ENCODE measurements at places on chromosomes 7 and 10.

- no peak for DNase-seq
These were observed 9.8 kb downstream of the AFAP1L2 start for GRCh38 chr10:114394531-114394930.

GRCh38 chr10:48803801-48804584, 119.3 kb downstream of the WDFY4 start:
- DNase-seq = no peak

- DNase-seq = no peak
These were observed 185.8 kb downstream of the SNX10 start for GRCh38 chr7:26477381-26477990.

DNA sequence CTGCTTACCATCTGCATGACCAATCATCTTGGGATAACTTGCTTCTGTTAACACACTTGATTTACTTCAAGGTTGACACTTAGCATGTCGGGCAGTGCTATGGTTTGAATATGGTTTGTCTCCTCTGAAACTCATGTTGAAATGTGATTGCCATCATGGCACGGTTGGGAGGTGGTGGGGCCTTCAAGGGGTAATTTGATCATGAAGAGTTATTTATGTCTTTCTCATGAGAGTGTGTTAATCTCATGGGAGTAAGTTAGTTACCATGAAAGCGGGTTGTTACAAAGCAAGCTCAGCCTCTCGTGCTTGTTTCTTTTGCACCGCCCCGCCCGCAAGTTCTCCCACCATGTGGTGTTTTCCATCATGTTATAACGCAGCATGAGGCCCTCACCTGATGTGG, 163.6 kb downstream of the DOCK4 start:
- DNase-seq = no peak

DNA sequence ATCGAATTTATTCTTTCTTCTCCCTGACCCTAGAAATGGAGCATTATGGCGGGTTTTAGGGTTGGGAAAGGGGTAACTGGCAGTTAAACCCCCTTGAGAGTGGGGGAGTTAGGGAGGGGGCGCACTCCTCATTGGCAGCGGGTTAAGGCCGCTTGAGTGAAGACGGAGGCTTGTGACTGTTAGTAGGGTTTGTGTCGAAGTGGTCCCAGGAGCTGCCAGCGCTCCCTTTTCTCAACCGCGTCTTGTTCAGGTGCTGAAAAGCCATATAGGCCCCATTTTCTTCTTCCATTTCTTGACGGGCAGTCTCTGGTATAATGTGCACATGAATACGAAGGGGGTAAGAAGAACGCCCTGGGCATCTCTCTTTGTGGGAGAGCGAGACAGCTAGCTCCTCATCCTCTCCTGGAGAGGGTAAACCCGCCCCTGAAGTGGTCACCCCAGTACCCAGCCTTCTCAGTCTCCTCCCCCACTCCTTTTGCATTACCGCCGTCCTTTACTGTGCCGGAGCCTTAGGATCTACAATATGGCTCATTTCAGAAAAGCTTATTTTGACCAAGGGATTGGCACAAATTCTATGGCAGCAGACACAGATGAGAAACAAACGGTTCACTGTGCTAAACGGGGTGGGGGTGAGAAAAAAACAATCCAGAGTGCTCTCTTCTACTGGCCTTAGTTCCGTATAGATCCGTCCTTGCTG, 836 bp downstream of the KMT2E start:
- DNase-seq = peak; percentile 16

DNA sequence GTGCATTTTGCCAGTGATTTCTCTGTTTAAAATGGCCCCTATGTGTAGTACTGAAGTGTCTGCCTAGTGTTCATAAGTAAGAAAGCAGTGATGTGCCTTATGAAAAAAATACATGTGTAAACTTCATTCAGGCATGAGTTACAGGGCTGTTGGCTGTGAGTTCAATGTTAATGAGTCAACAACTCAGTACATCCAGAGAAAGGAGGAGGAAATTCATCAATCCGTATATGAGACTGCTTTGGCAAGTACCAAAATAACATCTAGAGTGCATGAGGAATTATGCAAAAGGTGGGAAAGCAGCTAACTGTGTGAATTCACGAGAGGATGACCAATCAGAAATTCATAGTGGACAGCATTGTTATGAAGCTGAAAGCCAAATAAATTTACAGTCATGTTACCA, 255.6 kb downstream of the ZEB1 start:
- DNase-seq = no peak

DNA sequence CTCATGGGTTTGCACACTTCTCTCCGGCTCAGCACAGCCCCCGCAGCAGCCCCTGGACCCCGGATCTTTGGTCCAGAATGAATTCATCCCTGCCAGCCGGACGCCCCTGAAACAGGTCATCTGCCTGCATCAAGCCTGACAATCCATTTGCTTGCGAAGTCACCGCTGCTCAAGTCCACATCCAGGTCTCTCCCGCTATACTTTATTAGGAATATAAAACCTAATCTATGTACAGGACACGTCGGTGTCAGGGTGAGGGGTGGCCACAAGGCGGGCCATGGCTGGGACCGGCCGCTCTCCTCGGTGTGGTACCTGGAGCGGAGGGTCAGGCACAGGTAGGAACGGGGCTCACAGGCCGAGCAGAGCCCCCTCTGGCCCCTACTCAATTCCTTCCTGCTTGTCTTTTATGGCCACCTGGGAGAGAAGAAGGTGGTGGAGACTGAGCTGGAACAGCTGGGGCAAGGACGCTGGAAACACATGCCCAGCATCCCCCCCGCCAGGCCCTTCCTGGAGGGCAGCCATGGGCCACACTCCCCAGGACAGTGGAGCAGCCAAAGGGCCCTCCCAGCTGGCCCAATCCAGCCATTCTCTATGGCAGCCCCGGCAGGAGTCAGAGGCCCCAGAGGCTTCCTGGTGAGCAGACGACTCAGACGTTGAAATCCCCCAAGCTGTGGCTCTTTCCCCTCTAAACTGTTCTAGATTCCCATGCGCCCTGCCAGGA, 5.3 kb downstream of the POLR2J start:
- no peak for DNase-seq

DNA sequence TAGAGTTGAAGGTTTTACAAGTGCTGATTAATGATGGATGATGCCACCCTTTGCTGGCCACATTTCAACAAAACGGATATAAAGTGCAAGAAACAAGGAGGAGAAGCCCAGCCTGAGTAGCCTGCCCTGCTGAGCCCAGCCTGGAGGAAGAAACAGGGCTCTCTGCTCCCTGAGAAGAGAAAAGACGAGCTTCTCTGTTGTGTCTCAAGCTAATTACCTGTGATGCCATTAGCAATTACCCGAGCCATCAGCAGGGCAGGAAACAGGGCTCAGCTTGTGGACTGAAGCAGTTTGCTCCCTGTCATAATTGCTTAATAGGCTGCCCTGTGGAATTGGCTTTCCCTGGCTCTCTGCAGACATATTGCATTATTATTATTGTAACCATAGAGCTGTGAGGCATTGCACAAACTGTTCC, 709.3 kb upstream of the AUTS2 start:
- peak; percentile 70 for DNase-seq

DNA sequence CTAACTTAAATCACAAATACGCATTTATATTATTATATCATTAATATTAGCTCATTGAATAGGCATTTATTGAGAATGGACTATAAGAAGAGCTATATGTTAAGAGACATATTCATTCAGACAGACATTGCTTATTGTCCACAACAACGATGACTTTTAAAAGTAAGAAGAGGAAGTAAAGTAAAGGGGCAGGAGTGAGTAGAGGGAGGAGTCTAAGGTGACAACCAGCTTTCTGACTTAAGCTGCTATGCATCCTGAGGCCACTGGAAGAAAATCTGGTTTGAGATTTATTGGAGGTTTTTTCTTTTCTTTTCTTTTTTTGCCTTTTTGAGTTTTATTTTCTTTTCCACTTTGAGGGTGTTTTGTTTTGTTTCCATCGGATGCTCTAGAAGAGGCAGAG, 723.5 kb downstream of the GRM8 start:
- no peak for DNase-seq

GRCh38 chr7:88218836-88219605, 817 bp downstream of the SRI start:
- peak; percentile 56 for DNase-seq

- no peak for DNase-seq
These were observed 106.9 kb downstream of the COL28A1 start for GRCh38 chr7:7428806-7429205.

DNA sequence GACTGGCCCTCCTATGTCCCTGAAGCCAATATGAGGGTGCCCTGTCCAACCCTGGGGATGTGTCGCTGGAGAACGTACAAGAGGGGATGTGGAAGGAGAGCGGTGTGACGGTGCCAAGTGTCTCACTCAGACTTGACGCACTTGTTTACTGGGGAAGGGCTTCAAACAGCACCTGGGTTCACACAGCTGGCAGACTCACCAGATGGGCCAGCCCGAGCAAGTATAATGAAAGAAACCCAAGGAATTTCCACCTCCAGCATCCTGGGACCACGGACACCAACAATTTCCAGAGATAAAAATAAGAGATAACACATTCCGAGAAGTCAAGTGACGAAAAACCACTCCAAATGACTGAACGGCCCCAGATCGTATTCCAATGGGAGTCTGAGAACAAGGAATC, 5.3 kb downstream of the ATP5MF start:
- no peak for DNase-seq

DNA sequence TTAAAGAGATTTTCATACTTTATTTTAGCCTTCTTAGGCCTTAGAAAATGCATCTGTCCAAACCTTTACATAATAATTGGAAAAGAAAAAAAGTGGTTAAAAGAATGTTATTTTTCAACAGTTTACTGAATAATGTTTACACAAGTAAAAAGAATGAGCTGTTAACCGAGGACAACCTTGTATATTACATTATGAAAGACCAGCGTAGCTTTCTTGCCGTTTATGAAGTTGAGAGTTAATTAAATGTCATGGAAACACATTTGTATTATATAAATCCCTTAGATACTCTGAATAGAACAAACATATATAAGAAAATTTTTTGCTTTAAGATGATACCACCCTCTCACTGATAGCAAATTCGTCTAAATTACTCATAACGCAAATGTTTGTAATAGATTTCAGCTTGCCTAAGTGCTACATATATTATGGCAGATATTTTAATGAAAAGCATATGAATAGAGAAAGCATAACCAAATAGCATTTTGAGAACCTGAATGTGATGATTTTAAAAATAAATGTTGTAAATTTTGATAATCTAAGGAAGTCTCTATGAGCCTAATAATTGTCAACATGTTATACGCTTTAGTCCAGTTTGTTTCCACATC, 9.1 kb downstream of the CACNB2 start:
- DNase-seq = no peak

DNA sequence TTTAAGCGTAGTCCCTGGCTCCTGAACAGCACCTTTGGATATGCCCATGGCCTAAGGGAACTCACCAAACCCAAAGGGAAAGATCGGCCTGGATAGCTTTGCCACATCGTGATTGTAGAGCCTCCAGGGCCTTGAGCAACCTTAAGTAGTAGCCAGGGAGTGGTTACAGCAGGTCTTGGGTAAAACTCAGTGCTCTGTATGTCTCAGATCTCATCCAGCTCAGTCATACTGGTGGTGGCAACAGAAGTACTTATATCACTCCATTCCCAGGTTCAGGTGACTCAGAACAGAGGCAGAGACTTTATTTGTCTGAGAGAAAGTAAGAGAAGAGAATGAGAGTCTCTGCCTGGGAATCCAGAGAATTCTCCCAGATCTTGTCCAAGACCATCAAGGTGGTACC, 39.1 kb upstream of the AASS start:
- DNase-seq = no peak

- DNase-seq = peak; percentile 3
These were observed 229.6 kb downstream of the TMEM26 start for GRCh38 chr10:61223576-61223975.

DNA sequence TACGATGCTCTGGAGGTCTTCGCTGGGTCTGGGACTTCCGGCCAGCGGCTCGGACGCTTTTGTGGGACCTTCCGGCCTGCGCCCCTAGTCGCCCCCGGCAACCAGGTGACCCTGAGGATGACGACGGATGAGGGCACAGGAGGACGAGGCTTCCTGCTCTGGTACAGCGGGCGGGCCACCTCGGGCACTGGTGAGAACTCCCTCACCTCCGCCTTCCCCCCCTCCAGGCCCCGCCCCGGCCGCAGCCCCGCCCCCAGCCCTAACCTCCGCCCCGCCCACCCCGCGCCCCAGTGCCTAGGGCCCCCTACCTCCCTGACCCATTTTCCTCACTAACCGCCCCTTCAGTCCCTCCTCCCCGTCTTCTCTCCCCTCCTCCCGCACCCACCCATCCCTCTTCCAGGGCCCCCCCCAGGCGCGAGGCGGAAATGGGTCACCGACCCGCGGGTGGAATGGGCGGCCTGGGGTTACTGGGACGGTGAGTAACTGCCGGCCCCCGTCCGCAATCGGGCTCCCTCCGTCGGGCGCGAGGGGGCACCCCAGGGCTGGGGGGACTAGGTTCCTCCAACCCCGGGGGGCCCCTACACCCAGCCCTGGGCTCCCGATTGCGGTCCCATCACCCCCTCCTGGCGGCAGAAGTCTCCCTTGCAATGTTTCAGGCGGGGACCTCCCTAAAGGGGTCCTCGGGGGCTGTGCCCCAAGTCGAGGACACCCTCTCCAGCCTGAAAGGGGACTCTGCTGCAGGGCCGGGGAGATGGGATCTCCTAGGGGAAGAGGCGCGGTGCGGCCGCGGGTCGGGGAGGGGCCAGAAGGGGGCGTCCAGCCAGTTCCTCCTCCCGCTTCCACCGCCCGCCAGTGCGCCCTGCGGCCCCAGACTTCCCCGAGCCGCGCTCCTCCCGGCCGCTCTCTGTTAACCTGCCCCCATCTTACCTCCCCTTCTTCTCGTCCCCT, 2.1 kb downstream of the PCOLCE start:
- peak; percentile 61 for DNase-seq

DNA sequence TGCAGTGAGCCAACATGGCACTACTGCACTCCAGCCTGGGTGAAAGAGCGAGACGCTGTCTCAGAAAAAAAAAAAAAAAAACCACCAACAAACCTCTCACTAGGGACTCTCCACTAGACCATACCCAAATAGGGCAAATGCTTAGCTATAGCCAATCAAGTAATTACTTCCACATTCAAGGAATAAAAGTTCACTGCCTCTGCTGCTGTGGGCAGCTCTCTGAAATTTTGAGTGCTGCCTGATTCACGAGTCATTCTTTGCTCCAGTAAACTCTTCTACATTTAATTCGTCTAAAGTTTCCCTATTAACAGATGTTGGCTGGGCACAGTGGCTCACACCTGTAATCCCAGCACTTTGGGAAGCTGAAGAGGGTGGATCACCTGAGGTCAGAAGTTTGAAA, 4.7 kb upstream of the NRBF2 start:
- DNase-seq = no peak

DNA sequence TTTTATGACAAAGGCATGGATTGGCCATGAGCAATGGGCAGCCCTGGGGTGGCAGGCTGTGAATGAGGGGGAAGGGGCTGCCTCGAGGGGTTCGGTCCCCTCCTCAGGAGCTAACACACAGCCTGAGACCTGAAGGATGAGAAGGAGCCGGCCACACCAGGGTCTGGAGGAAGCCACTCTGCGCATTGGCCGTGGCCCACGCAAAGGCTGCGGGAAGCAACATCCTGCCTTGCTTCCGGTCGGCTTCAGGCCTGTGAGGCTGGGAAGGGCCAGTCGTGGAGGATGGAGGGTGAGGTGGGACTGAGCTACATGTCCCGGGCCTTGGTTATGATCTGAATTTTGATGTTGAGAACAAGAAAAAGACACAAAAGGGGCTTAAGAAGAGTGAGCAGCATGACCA, 49.4 kb downstream of the RGS10 start:
- DNase-seq = no peak

GRCh38 chr7:91957232-91957631, 16.6 kb downstream of the AKAP9 start:
- DNase-seq = no peak

- DNase-seq = no peak
These were observed 437.1 kb upstream of the NPVF start for GRCh38 chr7:25665374-25665773.

- DNase-seq = no peak
These were observed 81.9 kb downstream of the CREM start for GRCh38 chr10:35208536-35208935.
